ENCODE measurements at places on chromosomes 5 and 9.

GRCh38 chr9:120996409-120996808 is 53.7 kb downstream of the C5 start:
- no peak for DNase-seq

DNA sequence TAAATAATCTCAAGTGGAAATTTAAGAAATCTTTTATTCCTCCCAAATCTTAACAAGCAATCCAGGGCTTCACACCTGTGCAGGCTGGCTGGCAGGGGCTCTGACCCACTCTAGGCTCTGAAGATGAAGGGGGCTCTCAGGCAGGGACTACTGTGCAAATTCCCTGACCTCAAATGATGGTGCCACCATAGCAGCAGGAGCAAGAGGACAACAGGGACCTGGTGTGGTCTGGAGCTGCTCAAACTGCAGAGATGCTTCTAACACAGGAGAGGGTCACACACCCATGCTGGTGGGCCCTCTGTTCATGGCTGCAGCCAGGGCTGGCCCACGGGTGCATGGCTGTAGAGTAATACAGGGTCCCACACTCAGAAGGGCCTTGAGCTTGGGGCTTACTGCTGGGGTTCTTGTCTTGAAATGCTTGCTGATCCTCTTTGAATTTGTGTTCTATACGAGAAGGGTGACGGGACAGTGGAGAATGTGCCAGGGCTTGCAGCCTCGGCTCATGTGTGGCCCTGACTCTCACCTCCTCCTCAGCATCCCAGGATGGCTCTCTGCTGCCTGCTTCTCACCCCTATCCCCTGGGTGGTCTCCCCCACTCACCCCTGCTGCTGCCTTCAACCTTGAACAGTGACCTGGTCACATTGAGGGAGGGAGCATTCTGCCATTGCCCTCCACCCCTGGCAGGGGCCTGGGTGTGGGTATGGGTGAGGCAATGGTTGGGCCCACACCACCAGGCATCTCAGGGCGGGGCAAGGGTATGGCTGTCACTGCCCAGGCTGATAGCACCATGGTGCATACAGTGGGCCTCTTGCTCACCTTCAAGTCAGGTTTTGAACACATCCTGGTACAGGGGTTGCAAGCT is 191.7 kb downstream of the FSTL4 start:
- DNase-seq: no peak

- DNase-seq: no peak
Observed at GRCh38 chr9:5582835-5583195, 46.1 kb upstream of the RIC1 start.

- DNase-seq: no peak
Observed at GRCh38 chr5:97297063-97297703, 114.1 kb upstream of the RIOK2 start.

- no peak for DNase-seq
Observed at GRCh38 chr5:32780508-32780919, 69.4 kb downstream of the NPR3 start.

GRCh38 chr9:137317718-137318511 is 15.8 kb upstream of the NRARP start:
- DNase-seq: no peak

- no peak for DNase-seq
Observed at GRCh38 chr5:120361941-120362340, 102.2 kb upstream of the PRR16 start.

DNA sequence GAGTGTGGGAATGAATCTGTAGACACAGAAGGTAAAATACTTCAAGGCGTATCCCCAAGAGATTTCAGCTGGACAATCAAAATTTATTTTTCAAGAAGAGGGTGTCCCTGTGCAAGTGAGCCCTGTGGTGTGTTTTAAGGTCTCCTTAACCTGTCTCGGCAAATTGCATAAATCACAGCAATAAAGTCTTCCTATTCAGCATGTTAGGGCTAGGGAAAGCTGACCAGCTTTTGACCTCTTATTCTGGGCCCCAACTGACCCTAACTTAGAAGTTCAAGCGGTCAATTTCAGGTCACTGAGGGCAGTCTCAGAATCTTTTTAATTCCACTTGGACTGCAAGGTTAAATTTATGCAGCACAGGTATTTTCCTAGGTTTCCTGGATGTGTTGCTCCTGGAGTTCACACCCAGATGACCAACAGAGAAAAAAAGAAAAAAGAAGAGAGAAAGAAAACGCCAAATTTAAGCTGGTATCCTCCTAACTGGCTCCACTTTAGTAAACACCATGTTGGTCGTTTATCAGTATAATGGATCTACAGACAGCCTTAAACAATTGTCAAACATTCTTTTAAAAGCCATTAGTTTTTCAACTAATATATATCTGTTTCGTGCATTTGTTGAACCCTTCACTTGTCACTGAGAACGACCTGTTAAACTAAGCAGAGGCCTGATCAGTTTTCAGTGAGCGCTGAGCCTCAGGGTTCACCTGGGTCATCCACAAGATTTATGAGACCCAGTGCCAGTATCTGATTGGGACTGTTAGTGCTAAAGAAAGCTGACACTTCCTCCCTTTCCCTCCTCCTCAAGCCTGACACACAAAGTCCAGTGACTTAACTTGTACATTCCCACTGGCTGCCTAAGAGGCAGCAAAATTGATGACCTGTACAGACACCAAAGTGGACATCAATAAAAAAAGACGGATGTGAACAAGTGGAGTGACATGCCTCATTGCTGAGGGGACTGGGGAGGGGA is 546.1 kb downstream of the NR2F1-AS1 start:
- DNase-seq: no peak

DNA sequence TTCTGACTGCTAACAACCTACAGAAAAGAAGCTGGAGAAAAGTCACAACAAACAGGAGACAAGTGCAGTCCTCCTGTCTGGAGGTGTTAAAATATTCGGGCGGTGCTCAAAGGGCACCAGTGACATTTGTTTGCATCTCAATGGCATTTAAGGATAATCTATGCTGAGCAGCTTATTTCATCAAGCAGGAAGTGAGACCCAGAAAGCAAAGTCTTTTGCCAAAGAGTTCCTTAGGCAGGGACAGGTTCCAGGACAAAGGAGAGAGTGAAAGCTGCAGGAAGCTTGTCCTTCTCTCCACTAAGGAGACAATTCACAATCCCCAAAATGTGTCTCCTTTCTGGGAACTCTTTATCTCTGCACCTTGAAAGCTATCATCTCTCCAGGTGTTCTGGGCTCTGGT is 38.7 kb upstream of the CDK20 start:
- DNase-seq: no peak

DNA sequence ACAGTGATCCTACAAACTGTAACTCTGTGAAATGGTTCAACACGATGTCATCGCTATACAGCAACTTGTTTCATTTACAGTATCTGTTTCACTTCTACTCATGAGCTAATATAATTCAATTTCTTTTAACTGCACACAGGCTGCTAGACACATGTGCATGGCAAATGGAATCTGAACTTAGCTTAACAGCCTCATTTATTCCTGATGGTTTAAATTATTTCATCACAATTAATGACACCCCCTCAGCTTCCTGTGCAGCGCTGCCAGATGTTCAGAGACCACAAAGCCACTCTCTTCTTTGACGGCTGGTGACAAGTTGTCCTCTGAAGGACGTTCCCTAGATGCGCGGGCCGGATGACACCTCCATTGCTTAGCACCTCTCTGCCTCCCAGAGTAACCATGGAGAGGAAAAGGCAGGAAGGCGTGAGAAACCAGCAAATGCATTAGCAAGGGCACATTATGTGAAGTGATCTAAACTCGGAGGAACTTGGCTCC is 191.1 kb downstream of the BNC2 start:
- no peak for DNase-seq

DNA sequence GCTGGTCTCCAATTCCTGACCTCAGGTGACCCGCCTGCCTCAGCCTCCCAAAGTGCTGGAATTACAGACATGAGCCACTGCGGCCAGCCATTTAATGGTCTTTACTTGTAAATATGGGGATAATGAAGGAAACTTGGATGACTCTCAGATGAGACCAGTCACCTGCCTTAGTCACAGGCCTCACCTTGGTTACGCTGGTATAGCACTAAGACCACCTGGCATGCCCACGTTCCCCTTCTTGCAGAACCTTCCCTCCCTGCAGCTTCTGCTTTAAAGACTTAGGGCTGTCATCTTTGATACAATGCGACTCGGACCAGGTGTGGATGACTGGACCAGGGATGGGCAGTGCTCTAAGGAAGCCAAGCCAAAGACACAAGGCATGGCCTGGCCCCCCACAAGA is 629.9 kb downstream of the CCDC171 start:
- DNase-seq: no peak

DNA sequence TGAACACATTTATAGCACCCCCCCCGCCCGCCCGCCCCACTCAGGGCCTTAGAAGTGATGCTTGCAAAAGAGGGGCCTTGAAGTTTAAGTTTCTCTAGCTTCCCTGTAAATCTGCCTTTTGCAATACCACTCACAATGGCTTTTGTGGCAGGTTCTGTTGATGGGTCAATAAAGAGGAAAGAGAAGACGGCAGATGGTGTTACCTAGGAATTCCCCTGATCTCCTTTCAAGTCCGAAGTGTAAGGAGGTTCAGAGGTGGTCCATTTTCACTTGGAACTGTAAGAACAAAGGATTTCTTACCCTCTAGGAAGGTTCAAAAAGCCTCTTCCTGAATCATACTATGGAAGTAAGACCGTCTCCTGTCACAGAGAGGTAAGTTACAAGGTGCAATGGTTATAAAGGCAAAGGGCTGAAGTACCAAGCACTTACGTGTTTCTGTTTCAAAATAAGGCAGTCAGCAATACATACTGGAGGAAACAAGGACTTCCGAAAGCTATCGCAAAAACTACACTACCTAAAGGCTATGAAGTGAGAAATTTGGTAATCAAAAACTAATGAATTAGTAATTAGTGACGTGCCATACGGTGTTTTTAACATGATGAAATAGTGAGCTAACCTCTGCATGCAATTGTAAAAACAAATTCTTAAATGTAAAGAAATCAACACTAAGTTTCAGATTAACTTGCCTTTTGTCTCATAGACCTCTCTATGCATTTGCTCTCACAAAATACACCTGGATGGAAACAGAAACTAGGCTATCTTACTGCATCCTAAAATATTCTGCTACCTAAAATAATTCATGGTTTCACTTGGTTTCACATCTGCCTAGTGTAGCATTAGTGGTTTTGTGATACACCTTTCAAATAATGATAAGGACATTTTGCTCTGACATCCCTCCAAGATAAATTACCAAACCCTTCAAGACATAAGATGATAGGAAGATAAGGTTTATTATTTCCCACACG is 589.4 kb upstream of the FAM174A start:
- no peak for DNase-seq

GRCh38 chr5:52560366-52560765 is 227.3 kb upstream of the ITGA1 start:
- DNase-seq: no peak

GRCh38 chr9:89363921-89364665 is 45.8 kb downstream of the SECISBP2 start:
- DNase-seq: no peak

DNA sequence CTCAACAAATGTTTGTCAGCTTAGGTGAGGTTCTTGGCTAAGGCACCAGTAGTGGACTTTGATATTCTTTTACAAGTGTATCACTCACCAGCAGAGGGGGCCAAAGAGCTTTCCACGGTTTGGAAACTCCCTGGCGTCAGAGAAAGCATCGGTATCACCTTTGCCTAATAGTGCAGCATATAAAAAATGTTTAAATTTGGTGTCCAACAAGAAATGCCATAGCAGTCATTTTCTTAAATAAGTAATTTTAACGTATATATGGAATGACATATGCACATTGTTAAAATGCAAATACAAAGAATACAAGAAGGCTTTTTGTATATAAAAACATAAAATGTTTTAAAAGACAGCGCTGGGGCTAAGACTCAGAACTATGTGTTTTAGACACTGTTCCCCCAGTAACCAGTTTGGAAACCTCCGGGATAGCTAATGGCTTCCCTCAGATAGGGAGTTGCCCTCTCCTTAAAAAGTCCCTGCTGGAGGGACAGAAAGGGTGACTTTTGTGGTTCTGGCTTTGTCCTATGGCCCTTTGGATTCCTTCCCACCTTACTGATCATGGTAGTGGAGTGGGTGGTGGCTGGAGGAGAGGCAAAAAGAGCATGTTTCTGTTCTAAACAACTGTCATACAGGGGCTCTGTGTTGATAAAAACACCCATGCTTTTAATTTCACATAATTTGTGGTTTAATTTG is 124.6 kb downstream of the GPBP1 start:
- DNase-seq: peak; percentile 59

DNA sequence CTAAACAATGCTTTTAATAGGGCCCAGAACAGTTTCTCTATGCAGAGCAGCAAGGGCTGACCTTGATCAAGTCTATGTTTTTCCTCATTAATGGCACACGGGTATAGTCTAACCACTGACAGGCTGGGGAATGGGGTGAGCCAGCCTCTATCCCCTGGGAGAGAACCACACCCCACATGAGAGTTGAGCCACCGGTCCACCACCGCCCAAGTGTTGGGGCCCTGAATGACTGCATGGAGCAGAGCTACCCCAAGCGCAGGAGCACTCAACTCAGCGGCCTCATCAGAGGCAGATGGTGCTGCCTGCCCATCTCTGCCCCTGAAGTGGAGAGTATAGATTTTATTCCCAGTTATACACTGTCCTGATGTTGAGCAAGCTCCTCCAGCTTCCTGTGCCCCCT is 247.9 kb upstream of the IRX1 start:
- DNase-seq: no peak

DNA sequence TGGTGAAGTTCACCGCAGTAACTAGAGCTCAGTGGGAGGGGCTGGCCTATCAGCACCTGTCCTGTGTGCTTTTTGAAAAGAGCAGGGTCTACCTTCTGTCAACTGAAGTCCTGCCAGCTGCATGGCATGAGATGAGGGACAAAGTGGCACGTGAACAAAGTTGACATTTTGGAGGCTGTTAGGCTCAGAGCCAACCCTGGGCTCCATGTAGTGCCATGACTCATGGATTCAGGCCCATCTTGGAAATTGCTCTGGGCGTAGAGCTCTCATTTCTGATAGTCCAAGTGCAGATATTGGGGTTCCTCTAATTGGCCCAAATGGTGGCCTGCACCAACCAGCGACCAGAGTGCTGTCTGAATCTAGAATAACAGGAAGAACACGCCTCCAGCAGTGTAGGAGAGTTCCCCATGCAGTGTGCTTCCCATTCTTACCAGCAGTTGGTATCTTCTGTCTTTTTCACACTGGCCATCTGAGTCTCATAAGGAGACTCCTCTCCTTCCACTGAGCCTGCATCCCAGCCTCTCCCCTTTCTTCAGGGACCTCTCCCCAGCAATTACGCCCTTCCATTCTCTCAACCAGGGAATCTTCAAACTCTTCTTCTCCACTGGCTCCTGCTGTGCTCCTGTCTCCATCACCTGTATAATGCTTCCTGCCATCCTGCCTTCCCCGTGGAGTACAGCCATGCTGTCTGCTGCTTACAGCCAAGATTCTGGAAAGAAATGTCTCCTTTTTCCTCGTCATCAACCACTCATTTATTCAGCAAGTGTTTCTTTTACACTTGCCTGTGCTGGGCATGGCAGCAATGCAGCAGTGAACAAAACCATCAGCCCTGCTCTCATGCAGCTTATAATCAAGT is 30.4 kb downstream of the IRF1 start:
- DNase-seq: no peak

- DNase-seq: no peak
Observed at GRCh38 chr5:57566914-57567313, 84.3 kb upstream of the ACTBL2 start.

DNA sequence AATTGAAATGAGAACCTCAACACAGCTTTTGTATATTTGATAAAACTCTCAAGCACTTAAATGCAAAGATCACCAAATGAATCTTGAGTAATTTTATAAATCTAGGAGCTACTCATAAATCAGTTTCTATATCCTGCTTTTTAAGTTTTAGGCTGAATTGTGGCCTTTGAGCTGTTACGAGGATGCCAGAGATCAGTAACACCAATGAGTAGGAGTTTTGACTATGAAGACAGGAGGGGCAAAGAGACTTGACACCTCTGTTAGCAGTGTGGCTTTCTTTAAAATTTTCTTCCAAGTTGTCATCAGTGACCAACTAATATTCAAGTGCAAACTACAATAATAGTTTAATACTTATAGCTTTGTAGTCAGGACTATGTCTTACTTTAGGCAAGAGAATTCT is 12.6 kb downstream of the PPIP5K2 start:
- DNase-seq: no peak
